Immature natural killer cell (primary cell): ENCODE measurements at places on chromosomes 11 and 22.

- DNase-seq, result no peak
Observed at GRCh38 chr11:79896258-79896657, 455.4 kb upstream of the TENM4 start.

- DNase-seq, result no peak
Observed at GRCh38 chr11:84224042-84224441, 937.9 kb upstream of the CCDC90B start.

- no peak for DNase-seq
Observed at GRCh38 chr11:130179396-130180306, 20.1 kb downstream of the ST14 start.

DNA sequence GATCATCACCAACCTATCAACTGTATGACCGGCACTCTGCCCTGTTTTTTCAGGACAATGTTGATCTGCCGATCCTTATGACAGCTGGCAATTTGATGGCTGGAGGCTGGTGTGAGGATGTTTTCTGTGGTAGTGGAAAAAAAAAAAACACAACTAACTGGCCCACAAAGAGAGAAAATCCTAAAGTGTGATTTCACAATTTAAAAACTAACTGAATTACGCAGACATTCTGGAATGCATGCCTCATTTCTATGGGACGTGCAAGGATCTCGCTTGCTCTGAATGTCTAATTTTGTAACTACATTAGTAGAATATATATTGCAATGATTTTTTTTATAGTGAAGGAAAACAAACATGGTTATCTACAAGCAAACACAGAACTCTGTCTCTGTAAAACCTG, 590.5 kb downstream of the ETS1 start:
- no peak for DNase-seq

GRCh38 chr11:95939091-95939490, 15.2 kb upstream of the MTMR2 start:
- DNase-seq, result no peak

DNA sequence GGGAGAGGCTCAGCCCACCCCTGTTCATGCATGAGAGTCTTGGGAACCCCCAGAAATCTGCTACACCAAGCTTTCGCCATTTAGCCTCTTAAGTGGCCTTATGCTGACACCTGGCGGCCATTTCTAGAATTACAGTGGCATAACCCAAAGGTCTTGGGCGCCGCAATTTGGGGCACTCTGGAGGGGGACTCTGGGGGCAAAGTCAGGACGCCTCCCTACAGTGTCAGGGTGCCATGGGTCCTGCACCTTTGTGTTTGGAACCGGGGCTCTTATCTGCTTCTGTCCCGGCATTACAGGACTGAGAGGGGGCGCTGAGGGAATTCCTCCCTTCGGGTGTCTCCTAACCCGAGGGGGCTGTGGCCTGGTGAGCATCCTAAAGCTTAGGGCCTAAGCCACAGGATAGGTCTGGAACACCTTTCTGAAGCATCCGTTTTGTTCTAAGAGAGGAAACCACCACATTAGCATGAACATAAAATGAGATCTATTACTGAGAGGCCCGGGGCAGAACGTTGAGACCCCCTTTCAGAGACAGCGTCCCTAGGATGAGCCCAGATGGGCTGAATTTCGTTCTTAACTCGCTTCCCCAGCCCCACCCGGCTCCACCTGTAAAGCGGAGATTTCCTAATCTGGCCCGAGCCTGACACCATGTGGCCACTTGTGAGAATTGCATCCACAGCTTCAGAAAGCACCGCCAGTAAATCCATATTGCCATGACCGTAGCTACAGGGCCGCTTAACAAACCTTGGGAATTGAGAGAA, 9.3 kb downstream of the INS start:
- DNase-seq, result peak; percentile 69

DNA sequence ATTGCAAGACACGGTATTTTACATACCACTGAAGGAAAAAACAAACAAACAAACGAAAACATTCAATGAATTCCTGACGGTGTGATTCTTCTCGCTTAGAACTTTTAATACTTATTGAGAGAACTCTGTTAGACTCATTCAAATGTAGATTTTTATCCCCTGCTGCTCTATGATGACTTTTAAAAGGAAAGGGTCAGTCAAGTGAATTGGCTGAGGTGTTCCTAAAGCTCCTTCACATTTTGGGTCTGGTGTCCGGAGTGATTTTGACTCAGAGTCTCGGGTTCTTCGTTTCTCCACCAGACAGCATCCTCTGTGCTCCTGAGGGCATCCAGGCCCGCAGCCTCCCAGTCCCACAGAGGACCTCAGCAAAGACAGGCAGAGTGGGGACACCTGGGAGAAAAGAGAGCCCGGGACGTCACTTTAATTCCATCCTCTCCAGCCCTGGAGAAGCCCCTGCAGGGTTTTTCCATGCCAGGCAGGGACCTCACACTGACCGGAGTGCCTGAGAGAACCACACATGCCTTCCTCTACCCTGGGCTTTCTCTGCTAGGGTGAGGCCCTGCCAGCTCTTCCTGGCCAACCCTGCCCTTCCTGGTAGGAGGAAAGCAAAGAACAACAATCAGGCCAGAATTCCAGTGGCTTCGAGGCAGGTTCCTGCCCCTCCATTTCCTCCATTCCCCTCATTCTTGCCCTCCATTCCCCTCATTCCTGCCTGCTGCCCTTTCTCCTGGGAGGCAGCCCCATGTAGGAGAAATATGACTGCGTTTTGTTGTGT, 1.4 kb upstream of the CSF2RB start:
- DNase-seq, result no peak

DNA sequence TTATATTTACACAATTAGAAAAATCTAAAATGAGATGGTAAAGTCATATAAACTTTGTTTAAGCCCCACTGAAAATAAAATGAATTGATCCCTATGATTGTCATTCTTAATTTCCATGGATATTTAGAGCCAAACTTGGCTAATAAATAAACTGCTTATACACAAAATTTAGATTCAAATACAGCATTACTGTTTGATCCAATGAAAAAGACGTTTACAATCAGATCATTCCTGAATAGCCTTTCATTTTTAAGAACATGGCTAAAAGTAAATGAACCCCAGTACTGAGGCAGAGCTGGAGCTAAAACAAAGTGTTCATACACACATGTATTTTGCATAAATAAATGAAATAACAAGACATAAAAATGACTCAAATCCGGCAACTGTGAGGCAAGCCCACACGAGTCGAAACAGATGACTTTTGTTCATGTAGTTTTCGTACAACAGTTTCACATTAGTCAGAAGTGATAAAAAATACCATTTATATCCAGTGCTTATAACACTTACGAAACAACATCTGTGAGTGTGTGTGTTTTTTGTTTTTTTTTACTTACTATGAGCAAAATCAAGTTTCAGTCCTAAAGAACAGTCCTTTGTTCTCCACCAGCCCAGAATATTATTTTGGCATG, 386.5 kb downstream of the SOX6 start:
- DNase-seq, result no peak

DNA sequence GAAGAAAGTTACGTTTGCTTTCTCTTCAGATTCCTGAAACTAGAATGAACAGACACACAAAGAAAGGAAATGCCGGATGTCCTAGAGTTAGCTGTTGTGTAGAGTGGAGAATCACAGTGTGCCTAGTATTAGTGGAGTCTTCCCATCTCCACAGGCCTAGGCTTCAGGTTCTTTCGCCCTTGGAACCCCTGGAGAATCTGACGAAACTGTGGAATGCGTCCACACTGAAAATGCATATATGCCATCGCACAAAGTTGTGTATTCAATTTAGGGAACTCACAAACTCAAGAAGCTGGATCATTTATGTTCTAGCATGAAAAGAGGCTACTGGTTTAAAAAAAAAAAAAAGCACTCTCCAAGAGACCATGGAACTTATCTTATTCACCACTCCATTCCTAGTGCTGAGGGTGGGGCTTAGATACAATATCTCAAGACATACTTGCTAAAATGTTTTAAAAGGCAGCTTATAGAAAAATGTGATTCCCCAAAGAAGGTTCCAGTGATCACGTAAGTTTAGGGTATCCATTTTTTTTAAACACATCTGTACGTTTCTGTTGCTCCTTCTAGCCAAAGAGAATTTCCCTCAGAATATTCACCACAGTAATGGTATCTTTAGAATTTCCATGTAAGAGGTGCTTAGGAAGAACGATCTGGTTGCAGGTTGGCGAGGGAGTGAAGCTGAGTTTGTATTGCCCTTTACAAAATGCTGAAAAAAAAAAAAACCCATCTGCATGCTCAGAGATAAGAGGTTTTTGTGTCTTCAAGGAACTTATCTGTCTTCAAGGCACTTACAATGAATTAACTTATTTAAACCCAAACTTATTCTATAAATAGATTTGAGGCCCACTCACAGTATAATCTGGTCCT, 20.0 kb downstream of the MAML2 start:
- no peak for DNase-seq

- DNase-seq, result no peak
Observed at GRCh38 chr11:104679258-104679657, 219.0 kb downstream of the CASP12 start.

GRCh38 chr22:43401661-43402060, 10.2 kb upstream of the MPPED1 start:
- no peak for DNase-seq

DNA sequence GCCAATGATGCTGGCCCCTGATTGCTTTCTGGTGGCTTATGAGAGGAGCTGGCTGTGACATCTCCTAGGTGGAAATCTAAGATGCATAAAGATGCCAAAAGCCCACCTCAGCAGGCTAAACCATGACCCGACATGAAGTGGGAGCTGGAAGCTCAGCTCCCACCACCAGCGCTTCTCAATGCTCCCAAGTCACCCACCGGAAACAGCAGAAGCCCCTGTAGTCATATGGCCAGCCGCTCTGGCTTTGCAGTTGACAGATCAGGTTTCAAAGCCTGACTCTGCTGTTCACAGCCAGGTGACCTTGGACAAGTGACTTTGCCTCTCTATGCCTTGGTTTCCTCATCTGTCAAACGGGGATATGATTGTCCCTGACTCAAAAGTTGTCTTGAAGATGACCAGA, 29.1 kb upstream of the ANO1 start:
- no peak for DNase-seq

DNA sequence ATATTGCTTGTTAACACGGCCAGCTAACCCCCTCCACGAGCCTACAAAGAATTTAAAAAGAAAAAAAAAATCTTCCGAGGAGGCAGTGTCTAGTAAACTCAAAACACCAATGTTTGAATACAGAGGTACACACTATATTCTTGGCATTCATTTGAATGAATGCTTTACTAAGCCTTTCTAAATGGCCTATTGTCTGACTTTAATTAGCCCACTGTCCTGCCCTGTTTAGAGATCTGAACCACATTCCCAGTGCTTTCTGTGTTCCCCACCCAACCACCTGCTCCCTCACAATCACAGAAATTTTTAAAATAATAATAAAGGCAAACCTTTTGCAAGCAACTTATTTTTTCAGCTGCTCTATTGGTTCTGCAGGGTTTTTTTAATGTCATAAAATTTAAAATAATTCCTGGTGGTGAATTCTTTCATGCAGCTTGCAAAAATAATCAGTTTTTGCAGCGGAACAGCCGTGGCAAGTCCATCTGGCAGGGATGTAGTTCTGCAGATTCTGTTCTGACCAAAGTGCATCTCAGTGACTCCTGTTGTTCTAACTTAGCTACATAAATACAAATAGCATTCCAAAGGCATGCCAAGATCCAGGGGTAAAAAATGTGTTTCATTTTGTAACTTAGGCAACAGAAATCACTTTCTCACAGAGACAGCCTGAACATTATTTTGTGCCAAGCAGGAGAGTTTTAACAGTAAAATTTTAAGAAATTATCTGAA, 23.8 kb downstream of the POU2AF2 start:
- no peak for DNase-seq

GRCh38 chr11:128618603-128619002, 31.2 kb upstream of the ETS1 start:
- no peak for DNase-seq

- DNase-seq, result no peak
Observed at GRCh38 chr11:95565724-95566141, 223.8 kb downstream of the FAM76B start.

DNA sequence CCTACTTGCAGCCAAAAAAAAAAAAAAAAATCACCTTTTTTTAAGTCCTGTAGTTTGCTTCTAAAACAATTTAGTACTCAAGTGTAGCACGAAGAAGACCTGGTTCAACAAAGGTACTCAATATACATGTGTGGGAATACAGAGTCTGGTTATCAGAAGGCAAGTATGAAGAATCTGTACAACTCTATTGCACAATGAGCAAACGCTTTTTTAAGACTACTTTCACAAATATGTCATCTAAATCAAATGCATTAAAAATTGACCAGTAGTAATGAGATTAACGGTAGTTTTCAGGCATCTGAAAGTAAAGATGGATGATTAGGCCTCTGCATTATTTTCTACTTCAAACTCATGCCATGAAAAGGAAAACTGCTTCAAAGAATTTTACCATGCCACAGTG, 9.5 kb downstream of the CHORDC1 start:
- no peak for DNase-seq

DNA sequence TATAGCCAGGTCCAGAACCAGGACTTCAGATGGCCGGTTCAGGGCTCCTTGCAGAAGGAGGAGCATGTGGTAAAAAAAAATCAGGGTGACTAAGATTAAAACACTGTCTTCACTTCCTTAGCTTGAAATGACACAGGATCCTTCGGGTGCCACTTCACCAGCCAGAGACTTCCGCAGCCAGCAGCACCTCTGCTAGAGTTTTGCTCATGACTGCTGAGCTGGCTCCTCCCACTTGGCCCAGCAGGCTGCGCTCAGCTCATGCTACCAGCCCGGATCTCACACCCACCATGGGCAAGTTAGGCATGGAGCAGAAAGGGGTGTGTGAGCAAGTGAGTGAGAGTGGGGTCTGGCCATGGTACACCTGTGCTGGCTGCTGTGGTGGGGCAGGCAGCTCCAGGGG, 6.6 kb upstream of the MS4A18 start:
- no peak for DNase-seq

GRCh38 chr11:26070714-26071380, 261.1 kb upstream of the ANO3 start:
- DNase-seq, result no peak

- no peak for DNase-seq
Observed at GRCh38 chr22:31177420-31178162, 17.6 kb downstream of the RNF185 start.

- DNase-seq, result no peak
Observed at GRCh38 chr11:86369668-86370067, 5.0 kb upstream of the CCDC81 start.

DNA sequence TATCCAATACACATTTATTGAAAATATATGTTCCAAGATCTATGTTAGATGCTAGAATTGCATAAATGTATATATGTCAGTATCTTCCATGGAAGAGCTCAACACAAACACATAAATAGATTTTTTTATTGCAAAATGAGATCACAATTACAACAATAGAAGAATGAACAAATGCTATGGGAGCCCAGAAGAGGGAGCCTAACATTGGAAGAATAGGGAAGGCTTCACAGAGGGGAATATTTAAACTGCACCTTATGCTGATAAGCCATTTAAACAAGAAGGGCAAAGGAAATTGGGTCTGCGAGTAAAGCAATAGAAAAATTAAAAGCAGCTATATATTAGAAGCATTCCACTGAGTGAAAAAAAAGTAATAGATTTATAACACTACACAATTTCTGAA, 96.1 kb upstream of the LRRC55 start:
- DNase-seq, result no peak

DNA sequence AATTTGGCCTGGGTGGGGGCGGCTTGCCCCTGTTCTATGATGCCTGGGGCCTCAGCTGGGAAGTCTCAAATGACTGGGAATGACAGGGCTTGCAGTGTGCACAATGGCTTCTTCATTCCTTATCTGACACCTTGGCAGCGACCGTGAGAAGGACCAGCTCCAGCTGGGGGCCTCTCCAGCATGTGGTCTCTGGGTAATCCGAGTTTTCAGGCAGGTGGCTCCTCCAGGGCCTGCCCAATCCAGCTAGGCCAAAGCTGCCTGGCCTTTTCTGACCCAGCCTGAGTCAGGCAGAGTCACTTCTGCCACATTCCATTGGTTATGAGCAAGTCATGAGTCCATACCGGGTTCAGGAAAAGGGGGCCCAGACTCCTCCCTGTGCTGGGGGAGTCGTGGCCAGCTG, 646.0 kb downstream of the OPCML start:
- no peak for DNase-seq
